ENCODE measurements at places on chromosomes 7 and 10.

- no peak for DNase-seq
These were observed 23.0 kb upstream of the ZNF467 start for GRCh38 chr7:149796287-149796860.

DNA sequence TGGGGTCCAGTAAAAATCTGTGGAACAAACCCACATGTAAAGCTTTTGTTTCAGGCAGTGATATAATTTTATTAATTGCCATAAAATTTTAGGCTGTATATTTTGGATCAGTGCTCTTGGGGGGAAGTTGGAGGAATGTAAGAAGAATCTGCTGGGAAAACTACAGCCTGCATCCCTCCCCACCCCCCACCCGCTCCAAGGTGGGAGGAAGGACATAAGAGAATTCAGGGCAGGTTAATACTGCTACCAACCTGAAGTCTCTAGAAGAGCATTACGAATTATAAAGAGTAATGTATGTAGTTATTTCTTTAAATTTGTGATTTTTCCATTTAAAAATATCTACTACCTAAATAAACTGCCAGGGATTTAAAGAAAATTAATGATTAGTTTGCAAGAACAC, 47.2 kb upstream of the GPR37 start:
- no peak for DNase-seq

GRCh38 chr10:103712898-103713498, 142.4 kb downstream of the SH3PXD2A start:
- peak; percentile 74 for DNase-seq

- DNase-seq, result no peak
These were observed 15.9 kb upstream of the ADCK2 start for GRCh38 chr7:140656548-140657515.

- no peak for DNase-seq
These were observed 103.7 kb upstream of the AOAH start for GRCh38 chr7:36827726-36828703.

DNA sequence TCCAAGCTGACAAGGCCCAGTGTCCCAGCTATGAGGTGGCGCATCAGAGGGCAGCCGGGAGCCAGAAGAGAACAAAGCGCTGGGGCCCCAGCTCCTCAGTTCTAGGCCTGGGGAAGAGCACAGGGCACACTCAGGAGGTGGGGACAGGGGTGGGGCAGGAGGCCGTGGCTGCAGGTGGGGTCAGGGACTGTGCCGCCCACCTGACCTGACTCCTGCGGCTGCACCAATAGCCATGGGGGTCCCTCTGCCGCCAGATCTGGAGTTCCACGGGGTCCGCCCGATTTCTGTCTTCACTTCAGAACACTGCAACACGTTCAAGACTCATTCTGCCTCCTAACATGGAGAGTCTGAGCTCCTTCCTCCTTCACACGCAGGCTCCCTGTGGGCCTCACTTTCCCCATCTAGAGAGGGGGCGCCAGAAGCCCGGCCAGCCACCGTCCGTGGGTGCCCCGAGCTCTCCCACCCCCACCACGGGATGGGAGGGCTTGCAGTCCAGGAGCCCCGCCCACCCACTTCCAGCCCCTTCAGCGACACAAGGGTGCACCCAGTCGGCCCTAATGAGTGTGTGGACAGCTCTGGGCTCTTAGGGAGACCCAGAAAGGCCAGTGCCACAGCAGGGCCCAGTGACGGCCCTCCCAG, 278.3 kb downstream of the MAD1L1 start:
- no peak for DNase-seq

DNA sequence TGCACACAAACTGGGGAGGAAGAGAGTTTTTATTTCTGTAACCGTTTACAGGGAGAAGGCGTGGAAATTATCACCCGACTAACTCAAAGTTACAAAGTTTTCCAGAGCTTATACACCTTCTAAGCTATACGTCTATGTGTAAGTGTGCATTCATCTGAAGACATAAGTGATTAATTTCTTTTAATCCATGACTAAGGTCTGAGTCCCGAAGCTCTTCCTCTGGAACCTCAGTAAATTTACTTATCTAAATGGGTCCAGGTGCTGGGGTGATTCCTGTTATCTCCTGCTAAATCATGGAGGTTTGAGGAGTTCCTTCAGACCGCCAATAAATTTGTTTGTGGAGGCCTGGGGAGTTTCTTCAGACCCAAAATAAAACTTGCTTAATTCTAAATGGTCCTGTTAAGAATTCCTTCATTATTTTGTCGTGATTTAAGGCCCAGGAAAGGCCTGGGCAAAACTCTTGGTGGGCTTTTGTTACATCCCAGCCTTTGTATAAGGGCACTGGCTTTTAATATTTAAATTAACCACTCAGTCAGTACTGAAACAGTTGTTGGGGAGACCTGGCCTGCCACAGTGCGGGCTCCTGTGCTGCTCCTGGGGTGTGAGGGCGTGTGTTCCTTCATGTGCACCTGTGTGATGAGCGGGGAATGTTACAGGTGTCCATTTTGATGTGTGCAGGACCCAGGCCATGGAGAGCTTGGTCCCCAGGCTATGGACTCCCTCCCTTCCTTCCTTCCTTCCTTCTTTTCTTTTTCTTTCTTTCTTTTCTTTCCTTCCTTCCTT, 5.8 kb upstream of the METTL27 start:
- DNase-seq, result no peak
